ENCODE measurements at places on chromosomes 2 and 18.

DNA sequence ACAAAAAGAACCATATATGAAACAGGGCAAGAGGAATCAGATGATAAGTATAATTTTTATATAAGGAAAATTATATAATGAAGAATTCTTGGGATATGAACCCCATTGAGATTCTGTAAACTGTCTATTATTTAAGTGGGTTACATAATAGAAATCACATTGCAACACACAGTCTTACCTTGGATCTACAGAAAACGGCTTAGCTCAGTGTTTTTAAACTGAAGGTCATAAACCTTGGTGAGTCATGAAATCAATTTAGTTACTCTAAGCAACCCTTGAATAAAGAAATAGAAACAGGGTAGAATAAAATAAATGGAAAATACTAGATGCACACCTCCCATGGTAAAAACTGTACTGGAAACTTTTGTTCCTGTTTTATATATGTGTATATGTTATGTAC, 50.7 kb downstream of the METTL8 start:
- no peak for DNase-seq

- no peak for DNase-seq
These were observed 243.5 kb downstream of the ANAPC1 start for GRCh38 chr2:111640480-111640879.

- no peak for DNase-seq
These were observed 12.4 kb downstream of the IL1F10 start for GRCh38 chr2:113080134-113080533.

DNA sequence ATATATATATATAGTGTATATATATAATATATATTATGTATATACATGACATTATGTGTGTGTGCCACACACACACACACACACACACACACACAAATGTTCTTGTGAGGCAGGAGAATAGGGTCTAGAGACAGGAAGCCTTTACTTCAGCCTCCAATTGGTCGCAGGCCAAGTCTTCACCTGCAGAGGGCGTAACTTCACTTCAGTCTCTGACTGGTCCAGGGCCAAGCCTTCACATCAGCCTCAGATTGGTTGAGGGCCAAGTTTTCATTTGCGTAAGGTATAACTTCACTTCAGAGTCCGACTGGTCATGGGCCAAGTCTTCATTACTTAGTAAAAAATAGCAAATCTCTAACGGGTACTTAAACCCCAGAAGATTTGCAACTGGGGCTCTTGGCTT, 13.2 kb upstream of the SS18 start:
- no peak for DNase-seq

All from activated T-helper 1 cell treated with anti-CD3 and anti-CD28 coated beads, Interleukin-2, amount 50 U/mL, for 16 hours (primary cell).